H1 (cell line): ENCODE measurements at places on chromosomes 11 and 22. TPM values are rescaled to one million over a fixed set of nuclear protein-coding genes. Genes with fewer than 3 reads are reported as not detected.

CNGA4 gene
- total RNA-seq: 0.33 TPM in 1 of 2 replicates, not detected in the other

LMNTD2 gene
- total RNA-seq: 2.6 and 3.1 TPM in 2 replicates

OLFML1 gene
- 0.24 TPM in 1 of 2 replicates, not detected in the other for total RNA-seq

GRCh38 chr11:47106798-47107411, 69.8 kb downstream of the ARFGAP2 start:
- peaks cover 16% of the 10 kb centered on the region for H3K4me1 ChIP-seq
- no peaks in the 10 kb centered on the region for H3K27me3 ChIP-seq
- H3K4me3 ChIP-seq: no peak overlapping the region
- H3K36me3 ChIP-seq: no peaks in the 10 kb centered on the region

TYR gene
- total RNA-seq: not detected in 2 replicates

- H3K27me3 ChIP-seq: no peaks in the 10 kb centered on the region
- no peak overlapping the region for H3K4me3 ChIP-seq
- DNase-seq: no peak
- no peak overlapping the region for H3K27ac ChIP-seq
These were observed 6.4 kb downstream of the CD82 start for GRCh38 chr11:44571871-44572270.

DNA sequence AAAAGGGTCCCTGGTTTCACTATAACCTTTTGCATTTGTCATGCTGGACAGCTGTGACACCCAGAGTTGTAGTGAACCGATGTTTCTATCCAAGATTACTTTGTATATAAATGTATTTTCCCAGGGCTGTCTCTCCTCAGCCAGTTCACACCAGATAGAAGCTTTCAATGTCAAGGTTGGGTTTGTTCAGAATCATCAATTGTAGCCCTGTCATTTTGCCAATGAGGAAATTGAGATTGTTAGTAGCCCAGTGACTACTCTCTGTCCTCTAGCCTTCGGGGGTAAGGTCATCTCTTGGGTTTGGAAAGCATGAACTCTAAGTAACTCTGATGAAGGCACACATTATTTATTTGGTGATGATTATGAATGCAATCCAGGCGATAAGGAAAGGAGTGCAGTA, 165.6 kb downstream of the DBX1 start:
- H3K4me3 ChIP-seq: no peak overlapping the region
- H3K4me1 ChIP-seq: no peaks in the 10 kb centered on the region; the same call in 1 of the 2 replicates
- no peak overlapping the region for H3K27ac ChIP-seq
- H3K27me3 ChIP-seq: peaks cover 4% of the 10 kb centered on the region
- no peak for DNase-seq

DNA sequence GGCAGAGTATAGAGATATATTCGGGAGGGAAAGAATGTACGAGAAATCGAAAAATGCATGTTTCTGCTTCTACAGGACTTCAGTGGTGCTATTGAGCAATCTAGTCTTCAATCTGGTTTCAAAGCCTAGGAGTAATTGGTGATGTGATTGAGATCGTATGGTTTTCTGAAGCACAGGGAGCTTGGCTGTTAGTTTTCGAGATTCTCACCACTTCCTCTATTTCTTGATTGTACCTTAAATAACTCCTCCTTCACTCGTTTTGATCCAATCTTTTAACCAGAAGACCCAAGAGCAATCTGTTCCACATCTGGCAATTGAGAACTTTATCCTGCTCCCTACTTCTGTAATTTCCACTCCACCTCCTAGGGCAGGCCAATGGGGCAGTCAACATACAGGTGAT, 518 bp downstream of the CCDC179 start:
- H3K4me1 ChIP-seq: no peaks in the 10 kb centered on the region
- no peaks in the 10 kb centered on the region for H3K27me3 ChIP-seq
- H3K27ac ChIP-seq: no peak overlapping the region
- no peaks in the 10 kb centered on the region for H3K36me3 ChIP-seq
- no peak for DNase-seq
- H3K4me3 ChIP-seq: no peak overlapping the region

DNA sequence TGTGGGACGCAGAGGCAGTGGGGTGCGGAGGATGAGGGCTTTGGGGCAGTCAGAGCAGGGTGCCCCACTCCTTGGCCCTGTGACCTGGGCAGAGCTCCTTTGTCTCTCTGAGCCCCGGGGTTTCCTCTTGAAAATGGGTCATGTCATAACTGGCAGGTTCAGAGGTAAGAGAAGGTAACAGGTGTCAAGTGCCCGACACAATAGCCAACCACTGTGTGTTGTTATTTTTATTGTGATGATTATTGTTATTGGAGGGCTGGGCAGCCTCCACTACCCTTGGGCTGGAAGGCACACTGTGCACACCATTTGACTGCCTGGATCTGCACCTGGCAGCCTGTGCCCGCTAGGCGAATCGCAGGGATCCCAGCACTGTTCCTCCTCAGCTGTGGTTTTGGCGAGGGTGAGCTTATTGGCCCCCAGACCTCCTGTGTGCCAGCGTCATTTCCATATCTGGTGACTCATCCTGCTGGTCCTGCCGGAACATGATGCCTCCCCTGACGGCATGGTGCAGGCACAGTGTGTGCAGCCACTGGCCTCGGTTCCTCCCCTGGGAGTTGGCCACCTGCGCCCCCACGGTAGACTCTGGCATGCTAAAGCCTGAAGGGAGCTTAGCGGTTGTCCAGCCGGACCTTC, 15.4 kb upstream of the SOX10 start:
- no peak overlapping the region for H3K27ac ChIP-seq
- no peak for DNase-seq
- peaks cover 12% of the 10 kb centered on the region; the same call in 1 of the 2 replicates for H3K4me1 ChIP-seq

MYO18B gene
- 0.67 and 0.78 TPM in 2 replicates for total RNA-seq

- no peaks in the 10 kb centered on the region for H3K27me3 ChIP-seq
- H3K4me3 ChIP-seq: no peak overlapping the region
- no peaks in the 10 kb centered on the region; the same call in 1 of the 2 replicates for H3K36me3 ChIP-seq
These were observed 345.9 kb downstream of the MIAT start for GRCh38 chr22:27003297-27003696.

DNA sequence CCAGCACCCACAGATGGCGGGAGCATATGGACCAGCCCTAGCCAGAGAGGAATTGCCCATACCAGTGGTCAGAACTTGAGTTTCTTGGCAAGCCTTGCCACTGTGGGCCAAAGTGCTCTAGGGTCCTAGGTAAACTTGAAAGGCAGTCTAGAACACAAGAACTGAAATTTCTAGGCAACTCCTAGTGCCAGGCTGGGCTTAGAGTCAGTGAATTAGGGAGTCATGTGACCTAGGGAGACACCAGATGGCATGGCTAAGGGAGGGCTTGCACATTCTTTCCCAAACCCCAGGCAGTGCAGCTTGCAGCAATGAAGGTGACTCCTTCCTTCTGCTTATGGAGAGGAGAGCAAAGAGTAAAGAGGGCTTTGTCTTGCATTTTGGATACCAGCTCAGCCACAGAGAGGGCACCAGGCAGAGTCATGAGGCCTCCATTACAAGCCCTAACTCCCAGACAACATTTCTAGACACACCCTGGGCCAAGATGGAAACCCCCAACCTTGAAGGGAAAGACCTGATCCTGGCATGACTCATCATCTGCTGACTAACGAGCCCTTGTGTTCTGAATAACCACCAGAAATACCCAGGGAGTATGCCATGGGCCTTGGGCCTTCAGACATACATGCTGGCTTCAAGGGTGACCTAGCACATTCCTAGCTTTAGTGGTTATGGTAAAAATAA, 19.2 kb upstream of the OR56A3 start:
- H3K4me1 ChIP-seq: no peaks in the 10 kb centered on the region
- H3K27ac ChIP-seq: no peak overlapping the region
- DNase-seq: no peak
- no peaks in the 10 kb centered on the region for H3K36me3 ChIP-seq

DNA sequence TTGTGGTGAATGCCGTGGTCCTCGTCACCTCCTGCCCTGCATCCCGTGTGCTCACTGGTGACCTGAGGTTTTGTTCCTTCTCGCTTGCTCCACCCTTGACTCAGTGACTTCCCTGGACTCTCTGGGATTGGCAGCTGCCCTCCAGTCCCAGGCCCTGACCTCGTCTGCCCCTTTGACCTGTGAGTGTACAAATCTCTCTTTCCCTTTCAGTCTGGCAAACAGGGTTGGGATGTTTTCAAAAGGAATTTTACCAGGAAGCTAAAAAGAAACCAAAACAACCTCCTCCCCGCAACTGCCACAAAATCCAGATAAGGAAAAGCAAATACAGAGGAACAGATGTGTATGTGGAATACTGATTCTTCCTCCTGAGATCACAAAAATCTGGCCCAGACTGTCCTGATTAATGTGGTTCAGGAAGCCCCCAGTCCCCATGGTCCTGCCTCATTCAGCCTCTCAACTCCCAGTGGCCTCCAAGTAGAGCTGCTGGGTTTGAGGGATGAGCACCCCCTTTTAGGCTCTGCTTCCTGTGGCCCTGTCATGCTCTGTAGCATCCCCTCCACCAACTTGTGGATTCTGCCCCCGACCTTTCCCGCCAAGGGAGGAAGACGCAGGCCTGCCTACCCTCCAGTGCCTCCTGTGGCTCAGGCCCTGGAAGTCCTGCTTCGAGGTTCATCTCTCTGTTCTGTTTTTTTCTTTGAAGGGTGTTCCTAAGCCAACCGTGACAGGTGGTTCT, 15.2 kb downstream of the ROBO4 start:
- no peak overlapping the region for H3K27ac ChIP-seq
- peaks cover 3% of the 10 kb centered on the region; the same call in 1 of the 2 replicates for H3K4me1 ChIP-seq
- H3K4me3 ChIP-seq: no peak overlapping the region

DNA sequence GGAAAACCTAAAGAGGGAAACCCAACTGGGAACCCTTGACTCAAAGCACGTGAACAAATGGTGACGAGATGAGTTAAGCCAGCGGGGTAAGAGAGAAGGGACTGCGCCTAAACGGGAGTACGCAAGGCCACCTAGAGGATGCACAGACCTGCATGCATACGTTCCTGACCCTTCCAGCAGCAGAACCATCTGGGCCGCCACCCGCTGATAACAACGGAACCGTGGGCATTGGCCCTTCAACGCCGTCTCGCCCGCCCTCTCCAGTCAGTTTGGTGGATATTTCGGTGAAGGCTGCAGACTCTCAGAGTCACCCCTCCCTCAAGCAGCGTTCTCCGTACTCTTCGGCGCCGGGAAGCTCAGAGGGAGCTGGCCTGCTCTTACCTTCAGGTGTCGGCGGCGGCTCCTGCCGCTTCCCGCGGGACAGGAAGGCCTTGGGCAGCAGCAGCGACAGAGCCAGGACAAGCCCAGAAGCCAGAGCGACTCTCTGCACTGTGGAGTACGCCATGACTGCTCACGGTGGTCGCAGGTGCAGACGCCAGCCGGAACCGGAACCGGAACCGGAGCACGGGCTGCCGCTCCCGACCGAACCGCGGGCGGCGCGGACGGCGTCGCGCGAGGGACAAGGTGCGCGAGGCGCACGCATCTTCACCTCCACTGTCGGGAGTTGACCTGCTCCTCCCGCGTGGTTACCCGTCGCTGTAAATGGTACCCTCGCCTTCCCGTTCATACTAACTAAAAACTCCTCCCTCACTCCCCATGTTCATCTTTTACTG, at the start of gene RIC3:
Gene RIC3, minus strand, starts transcription at position 541 of the 773 bp plus-strand sequence. Its CDS starts 36 bp downstream, at position 505.
- H3K4me1 ChIP-seq: no peaks in the 10 kb centered on the region; the same call in 1 of the 2 replicates
- H3K36me3 ChIP-seq: no peaks in the 10 kb centered on the region
- H3K27me3 ChIP-seq: no peaks in the 10 kb centered on the region
- H3K4me3 ChIP-seq: peak within 1 kb of the TSS; percentile 80
- DNase-seq: peak; percentile 19

- H3K4me3 ChIP-seq: no peak overlapping the region
- no peak overlapping the region for H3K27ac ChIP-seq
- H3K36me3 ChIP-seq: no peaks in the 10 kb centered on the region
These were observed 18.3 kb downstream of the PRR5L start for GRCh38 chr11:36314434-36314767.

- H3K4me1 ChIP-seq: no peaks in the 10 kb centered on the region
- H3K4me3 ChIP-seq: no peak overlapping the region
- H3K27ac ChIP-seq: no peak overlapping the region; the same call in 1 of the 2 replicates
- H3K27me3 ChIP-seq: no peaks in the 10 kb centered on the region
- peaks cover 6% of the 10 kb centered on the region for H3K36me3 ChIP-seq
These were observed 23.5 kb downstream of the UBE2L3 start for GRCh38 chr22:21590809-21591641.

HOATZ gene
- not detected in 2 replicates for total RNA-seq

GRCh38 chr11:111723595-111723994, 42.6 kb downstream of the PPP2R1B start:
- H3K4me1 ChIP-seq: peaks cover 5% of the 10 kb centered on the region; the same call in 1 of the 2 replicates
- DNase-seq: no peak
- H3K36me3 ChIP-seq: peaks cover 6% of the 10 kb centered on the region; the same call in 1 of the 2 replicates
- H3K27me3 ChIP-seq: no peaks in the 10 kb centered on the region
- no peak overlapping the region for H3K27ac ChIP-seq

- no peaks in the 10 kb centered on the region for H3K27me3 ChIP-seq
- no peak overlapping the region for H3K4me3 ChIP-seq
- peaks cover 25% of the 10 kb centered on the region for H3K36me3 ChIP-seq
- no peak for DNase-seq
These were observed 18.0 kb downstream of the PPP2R1B start for GRCh38 chr11:111748035-111748804.

GRCh38 chr11:104327861-104328511, 164.0 kb upstream of the PDGFD start:
- H3K4me1 ChIP-seq: no peaks in the 10 kb centered on the region
- no peak for DNase-seq
- H3K27me3 ChIP-seq: no peaks in the 10 kb centered on the region
- no peak overlapping the region for H3K4me3 ChIP-seq
- H3K27ac ChIP-seq: no peak overlapping the region

DNA sequence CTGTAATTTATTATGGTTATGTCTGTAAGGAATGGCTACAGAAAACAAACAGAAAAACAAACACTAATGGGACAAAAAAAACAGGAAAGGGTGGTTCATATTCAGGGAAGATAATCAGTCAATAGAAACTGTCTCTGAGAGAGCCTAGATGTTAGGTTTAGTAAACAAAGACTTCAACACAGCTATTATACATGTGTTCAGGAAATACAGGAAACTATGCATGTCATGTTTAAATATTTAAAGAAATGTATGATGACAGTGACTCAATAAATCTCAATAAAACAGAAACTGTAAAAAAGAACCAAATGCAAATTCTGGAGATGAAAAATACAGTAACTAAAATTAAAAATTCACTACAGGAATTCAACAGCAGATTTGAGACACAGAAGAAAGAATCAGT, 76.0 kb downstream of the PACS1 start:
- H3K27me3 ChIP-seq: no peaks in the 10 kb centered on the region
- H3K4me3 ChIP-seq: no peak overlapping the region
- H3K4me1 ChIP-seq: no peaks in the 10 kb centered on the region

GRCh38 chr11:86440843-86441242, 66.2 kb downstream of the CCDC81 start:
- no peak for DNase-seq
- H3K27ac ChIP-seq: no peak overlapping the region
- H3K27me3 ChIP-seq: no peaks in the 10 kb centered on the region
- H3K4me1 ChIP-seq: no peaks in the 10 kb centered on the region
